ENCODE measurements at places on chromosomes 4 and X.

- no peak for DNase-seq
These were observed 153.8 kb downstream of the AREG start for GRCh38 chr4:74598611-74599325.

- DNase-seq = peak; percentile 16
These were observed 258.3 kb upstream of the GABRA2 start for GRCh38 chr4:46648088-46648744.

DNA sequence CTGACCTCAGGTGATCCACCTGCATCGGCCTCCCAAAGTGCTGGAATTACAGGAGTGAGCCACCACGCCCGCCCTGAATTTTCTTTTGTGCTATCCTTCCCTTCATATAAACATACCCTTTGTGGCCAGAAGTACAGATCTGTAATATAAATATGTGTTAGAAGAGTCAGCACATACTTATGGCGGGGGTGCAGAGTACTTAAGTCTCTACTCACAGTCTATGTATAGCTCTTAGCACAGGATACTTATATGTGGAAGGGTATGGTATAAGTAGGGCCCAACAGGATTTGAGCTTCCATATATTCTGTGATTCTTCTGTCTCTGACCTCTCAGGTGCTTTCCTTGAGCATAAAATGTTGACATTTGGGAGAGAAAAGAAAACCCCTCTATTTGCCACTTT, 18.2 kb downstream of the CXorf58 start:
- no peak for DNase-seq

GRCh38 chrX:139191286-139191685, 339.3 kb upstream of the F9 start:
- DNase-seq = no peak

- DNase-seq = no peak
These were observed 333.6 kb upstream of the F9 start for GRCh38 chrX:139196890-139197289.

DNA sequence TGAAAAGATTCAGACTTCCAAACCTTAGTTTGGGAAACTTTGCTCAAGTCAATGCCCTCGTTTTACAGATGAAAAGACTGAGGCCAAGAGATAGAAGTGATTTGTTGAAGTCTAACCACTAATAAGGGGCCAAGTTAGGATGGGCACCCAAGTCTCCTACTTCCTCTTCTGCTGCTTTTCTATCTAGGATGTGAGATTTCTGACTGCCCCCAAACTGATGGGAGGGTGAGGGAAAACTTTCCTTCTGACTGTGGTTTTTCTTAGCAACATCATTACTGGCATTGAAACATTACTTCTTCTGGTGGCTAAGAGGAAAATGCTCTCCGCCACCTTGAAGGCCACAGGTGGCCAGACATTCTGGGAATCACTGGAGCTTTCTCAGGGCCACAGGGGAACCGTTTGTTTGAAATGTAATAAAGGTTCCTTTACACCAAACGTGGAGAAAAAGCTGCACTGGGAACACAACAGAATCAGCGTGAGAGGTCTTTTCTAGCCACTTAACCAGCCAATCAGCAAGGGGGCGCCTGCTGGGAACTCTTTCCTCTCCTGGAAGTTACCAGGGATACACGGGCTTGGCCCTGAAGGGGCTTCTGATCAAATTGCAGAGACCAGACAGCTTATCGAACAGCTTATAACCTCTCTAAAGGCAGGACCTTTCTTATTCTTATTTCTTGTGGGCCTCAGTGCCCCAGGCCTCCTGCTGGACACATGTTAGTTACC, 115.9 kb upstream of the TEX13D start:
- DNase-seq = no peak

DNA sequence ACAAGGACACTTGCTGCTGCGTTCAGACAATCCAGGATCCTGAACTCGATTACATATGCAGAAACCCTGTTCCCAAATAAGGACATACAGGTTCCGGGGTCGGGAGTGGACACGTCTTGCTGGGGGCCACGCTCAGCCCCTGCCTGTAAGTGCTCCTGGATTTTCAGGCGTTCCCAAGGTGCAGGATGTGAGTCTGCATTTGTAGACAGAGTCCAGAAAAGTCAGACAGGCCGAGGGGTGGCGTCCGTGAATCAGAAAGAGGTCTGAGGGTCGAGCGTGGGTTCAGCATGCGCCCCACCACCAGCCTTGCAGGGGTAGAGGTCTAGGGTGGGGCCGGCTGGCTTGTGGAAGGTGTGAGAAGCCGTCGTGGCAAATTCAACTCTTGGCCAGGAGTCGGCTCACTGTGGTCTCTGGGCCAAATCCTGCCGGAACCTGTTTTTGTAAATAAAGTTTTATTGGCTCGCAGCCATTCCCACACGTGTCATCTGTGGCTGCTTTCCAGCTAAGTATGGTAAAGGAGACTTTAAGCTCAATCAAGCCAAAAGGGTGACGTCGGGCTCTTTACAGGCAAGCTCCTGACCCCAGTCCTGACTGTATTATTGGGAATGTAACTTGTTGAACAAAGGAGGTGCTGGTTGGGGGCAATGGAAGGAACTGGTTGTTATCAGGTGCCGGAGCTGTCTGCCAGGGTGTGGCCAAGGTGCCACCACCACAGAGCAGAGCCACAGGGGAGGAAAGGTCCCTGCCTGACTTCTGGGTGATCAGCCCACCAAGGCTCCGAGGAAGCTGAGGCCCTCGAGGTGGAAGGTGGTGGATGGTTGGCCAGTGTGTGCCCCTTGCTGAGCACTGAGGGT, 7.4 kb downstream of the DOK7 start:
- no peak for DNase-seq

- DNase-seq = no peak
These were observed 2614.2 kb downstream of the PCDH7 start for GRCh38 chr4:33334416-33334815.

- DNase-seq = no peak
These were observed 73.0 kb upstream of the ADAD1 start for GRCh38 chr4:122305853-122306252.

DNA sequence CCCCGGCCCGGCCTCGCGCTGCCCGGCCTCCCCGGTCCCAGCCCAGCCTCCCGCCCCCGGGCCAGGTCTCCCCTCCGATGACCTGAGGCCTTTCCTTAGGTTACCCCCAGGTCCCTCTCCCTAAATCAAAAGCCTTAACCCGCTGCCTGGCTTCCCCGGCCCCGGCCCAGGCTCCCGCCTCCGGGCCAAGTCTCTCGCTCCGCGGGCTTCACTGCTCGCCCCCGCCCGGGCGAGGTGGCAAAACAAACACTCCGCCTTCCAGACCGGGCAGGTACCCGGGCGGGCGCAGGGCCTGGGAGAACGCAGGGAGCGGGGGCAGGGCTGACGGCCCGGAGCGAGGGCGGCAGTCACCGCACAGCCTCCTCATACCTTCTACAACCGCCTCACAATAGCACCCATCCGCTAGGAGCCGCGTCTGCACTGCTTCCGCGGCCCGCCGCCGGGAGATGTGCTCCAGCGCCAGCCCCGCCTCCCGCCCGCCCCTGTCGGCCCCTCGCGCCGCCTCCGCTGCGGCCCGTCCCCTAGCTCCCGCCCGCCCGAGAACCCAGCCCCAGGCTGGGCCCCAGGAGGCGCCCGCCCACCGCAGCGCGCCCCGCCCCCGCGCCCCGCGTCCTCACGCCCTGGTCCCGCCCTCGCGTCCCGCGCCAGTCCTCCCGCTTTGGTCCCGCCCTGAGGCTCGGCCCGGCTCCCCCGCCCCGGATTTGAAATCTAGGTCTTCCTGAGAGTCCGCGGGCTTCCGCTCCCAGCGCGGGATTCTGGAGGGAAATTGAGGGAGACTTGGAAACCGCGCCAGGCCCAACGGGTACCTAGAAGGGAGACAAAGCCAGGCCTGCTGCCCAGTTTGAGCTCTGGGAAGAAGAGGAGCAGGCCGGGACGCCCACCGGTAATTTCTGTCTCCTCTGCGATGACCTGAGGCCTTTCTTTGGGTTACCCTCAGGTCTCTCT, at the start of the genes CASP3 and PRIMPOL:
TSS of gene CASP3 (minus strand) at position 422 of the 945 bp plus-strand sequence. CDS start 10,994 bp downstream, outside the sequence.
TSS of gene PRIMPOL (plus strand) at position 713 of the 945 bp plus-strand sequence. CDS start 7,403 bp downstream, outside the sequence.
- peak; percentile 93 for DNase-seq

GRCh38 chr4:169215656-169216055, 55.1 kb downstream of the SH3RF1 start:
- no peak for DNase-seq

DNA sequence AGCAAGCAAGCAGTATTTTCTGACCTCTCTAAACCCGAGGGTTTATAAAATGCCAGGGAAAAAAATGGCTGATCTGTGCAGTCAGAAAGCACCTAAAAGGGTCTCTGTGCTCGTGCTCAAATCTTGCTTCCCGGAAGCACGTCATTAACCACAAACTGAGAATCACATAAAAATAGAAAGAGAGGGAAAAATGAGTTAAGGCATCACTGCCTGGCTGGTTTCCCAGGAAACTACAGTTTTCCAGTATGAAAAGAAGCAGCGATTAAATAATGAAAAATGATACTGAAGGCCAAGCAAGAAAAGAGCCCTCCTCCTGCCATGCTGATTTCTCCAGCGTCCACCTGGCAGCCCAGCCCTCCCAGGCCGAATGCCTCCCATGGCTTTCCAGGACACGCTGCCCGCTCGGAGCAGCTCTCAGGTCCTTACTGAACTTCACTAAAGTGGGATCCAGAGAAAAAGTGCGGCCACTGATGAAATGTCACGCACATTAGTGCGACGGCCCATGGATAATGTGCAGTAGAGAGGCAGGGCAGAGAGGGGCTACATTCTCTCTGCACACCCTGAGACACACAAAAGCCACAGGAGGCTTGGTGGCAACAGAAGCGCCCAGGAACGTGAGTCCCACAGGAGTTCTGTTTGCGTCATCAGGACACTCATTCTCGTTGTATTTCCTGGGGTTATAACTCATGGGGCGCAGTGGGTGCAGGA, 80.4 kb downstream of the WFS1 start:
- no peak for DNase-seq

DNA sequence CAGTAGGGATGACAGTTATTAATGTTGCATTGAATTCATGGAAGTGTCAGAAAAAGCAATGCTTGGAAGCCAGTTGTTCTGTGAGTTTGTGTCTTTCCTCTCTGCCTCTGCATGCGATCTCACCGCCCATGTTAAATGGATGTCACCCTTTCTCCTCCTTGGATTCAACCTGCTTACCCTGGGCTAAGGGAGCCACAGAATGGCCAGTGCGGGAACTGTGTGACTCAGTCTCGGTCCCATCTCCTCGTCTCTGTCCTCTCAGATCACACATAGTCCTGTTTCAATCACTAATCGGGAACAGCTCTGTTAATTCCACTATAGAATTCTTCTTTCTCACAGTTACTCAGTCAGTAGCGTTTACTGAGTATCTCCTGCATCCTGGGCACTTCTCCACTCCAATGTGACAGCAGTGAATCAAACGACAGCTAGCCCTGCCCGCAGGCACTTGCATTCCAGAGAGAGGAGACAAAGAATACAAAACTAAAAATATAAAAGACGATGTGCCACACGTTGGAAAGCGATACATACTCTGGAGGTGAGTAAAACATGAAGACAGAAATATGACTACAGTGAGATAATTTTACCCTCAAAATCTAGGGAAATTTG, 53.6 kb upstream of the TLR3 start:
- DNase-seq = no peak

DNA sequence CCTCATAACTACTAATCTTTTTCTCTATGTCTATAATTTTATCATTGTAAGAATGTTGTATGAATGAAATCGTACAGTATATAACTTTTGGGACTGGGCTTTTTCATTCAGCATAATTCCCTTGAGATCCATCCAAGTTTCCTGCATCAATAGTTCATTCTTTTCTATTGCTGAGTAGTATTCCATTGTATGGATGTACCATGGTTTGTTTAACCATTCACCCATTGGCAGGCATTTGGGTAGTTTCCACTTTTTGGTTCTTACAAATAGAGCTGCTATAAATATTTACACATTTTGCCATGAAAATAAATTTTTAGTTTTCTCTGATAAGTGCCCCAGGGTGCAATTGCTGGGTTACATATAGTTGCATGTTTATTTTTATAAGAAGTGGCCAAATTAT, 659.8 kb downstream of the RAPGEF2 start:
- no peak for DNase-seq

DNA sequence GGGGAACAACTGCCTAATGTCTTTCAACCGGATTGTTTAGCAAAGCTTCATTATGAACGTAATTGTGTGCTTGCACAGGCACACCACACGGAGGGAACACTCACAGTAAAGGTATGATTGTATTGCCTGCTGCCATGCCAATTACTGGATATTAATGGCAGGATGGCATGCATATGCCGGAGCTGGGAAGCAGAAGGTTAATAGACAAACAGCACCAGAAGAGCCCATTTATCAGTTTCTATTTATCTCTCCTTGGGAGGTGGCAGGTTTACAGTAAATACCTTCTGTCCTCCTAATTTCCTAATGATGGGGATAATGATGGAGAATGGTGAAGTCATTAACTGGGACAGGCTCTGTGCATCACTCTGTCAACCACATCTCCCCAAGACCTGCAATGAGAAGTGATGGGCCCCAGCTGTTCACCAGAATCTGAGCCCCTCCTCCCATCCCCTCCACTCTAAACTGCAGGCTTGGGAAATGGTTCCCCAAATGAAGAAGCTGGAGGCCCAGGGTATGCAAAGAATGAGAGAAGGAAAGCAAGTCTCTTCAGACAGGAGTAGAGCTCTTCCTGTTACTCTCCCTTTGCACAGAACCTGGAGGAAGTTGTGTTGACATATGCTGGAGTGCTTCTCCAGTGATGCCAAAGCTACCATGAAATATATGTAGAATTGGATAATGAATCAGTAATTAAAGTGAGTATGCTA, 160.8 kb downstream of the NAA11 start:
- no peak for DNase-seq

DNA sequence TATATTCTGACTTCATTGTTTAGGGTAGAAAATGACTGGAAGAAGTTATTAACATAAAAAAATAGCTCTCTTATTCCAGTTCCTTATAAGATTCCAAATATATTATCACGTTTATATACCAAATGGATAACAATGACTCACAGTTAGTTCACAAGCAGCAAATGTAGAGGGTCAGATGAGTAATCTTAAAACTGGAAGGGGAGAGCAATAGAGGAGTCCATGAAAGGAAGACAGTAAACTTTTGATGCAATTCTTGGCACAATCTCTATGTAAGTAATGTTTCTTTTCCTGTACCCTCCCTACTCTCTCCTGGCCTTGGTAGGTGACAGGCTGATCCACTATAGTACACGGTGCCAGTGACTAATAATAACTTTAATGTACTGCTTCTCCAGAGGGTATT, 259.0 kb upstream of the TRPC5 start:
- DNase-seq = no peak

DNA sequence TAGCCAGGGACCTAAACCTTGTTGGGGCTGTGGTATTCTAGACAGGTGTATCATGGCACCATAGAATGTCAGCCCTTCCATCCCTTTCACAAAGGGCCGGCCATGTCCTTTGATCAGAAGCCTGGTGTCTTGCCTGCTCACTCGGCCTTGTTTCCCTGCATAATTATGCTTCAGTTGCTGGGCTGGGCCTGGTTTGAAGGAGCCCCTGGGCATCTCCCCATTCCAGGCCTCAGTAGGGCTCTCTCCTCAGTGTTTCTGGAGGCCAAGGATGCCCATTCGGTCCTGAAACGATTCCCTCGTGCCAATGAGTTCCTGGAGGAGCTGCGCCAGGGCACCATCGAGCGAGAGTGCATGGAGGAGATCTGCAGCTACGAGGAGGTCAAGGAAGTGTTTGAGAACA, 4.5 kb downstream of the PRRG3 start:
- DNase-seq = no peak

Measured in NCI-H1436 (cell line).